ENCODE measurements at places on chromosomes 4 and X.

DNA sequence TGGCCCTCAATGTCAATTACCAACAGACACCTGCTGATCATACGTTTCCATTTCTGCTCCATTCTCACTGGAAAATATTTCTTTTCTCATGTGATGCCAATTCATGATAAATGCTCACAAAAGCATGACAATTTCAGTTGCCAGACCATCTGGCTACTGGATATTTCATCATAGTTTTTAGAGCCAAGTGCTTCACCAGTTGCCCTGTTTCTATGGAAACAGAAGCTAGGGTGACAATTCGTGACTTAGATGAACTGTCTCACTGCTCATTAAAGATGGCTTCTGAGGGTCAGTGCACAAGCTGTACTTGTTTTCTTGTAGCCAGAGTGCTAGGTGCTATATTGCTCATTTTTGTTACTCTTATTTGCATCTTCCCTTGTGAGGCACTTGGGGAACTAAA lies 184.9 kb downstream of the COMMD8 start:
- DNase-seq, result no peak

DNA sequence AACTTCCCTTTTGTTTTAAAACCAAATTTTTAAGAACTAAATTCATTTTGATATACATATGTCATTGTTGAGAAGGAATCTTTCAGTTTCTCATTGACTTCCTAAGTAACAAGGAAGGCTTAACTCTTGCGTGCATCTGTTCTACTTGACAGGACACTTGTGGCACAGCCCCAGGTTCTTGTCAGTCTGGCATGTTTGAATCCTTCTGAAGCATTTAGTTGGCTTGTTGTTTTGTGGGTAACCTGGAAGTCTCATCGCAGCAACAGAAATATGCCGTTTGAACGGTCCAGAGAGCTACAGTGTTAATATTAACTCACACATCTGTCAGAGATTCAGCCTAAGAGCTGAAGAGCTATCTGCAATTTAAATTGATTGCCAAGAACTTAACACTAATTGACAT lies 76.0 kb downstream of the GLRA3 start:
- DNase-seq, result no peak

- DNase-seq, result no peak
These were observed 123.5 kb downstream of the BCOR start for GRCh38 chrX:39974270-39974669.

- DNase-seq, result no peak
These were observed 17.7 kb upstream of the RPS6KA3 start for GRCh38 chrX:20284444-20284843.

GRCh38 chr4:159175989-159176375 lies 73.1 kb downstream of the RAPGEF2 start:
- no peak for DNase-seq

DNA sequence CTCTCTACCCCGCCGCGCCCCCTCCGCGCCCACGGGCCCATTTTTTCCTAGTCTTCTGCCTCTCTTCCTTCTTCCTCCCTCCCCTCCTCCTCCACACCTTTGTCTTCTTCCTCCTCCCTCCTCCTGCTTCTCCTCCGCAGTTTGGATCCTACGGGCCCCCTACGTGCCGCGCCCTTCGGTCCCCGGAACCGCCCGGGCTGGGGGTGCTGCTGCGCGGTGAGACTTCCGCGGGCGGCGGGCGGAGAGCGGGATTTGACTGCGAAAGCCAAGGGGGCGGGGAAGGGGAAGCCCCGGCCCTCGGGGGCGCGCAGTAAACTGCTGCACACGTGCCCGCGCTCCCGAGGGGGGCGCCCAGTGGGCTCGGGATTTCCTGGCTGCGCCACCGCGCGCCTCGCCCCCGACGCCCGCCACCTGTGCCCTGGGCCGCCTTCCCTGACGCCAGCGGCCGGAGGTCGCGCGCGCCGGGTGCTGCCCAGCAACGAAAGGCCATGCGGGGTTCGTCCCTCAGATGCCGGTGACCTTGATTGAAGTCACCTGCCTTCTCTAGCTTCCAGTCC lies 3.3 kb upstream of the NKX3-2 start:
- no peak for DNase-seq

GRCh38 chrX:18582910-18583493 lies 88.9 kb downstream of the RS1 start:
- DNase-seq, result no peak

DNA sequence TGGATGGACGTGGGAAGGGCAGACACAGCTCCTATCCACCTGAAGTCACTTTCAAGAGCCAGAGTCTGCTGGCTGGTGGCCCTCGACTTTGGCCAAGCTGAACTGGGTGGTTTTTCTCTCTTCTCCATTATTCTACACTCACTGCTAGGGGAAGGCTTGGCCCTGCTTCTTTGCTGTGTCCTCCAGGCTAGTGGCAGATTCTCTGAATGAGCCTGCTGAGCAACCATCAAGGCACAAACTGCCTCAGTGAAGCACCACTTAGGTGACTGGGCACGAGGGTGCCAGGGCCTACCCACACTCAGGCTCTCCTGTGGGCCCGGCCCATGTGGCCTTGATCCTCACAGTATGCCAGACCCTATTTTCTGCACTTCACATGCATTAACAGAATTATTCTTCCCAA lies 92.0 kb downstream of the PJA1 start:
- no peak for DNase-seq

DNA sequence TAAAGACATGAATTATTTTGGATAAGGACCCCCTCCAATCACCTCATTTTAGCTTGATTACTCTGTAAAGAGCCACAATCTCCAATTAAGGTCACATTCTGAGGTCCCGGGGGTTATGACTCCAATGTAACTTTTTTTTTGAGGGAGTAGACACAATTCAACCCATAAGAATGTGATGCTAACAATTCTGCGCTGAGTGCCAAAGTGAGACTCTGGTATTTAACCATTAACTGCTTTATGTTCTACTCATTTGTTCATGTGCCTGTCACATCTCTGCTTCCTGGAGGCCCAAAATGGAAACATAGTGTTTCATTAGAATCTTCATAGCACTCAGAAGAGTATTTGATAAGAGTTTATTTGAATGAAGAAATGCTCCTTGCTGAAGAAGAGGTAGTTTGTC lies 234.8 kb downstream of the CPE start:
- no peak for DNase-seq

- DNase-seq, result no peak
These were observed 220.2 kb downstream of the STPG2 start for GRCh38 chr4:97923096-97923495.

DNA sequence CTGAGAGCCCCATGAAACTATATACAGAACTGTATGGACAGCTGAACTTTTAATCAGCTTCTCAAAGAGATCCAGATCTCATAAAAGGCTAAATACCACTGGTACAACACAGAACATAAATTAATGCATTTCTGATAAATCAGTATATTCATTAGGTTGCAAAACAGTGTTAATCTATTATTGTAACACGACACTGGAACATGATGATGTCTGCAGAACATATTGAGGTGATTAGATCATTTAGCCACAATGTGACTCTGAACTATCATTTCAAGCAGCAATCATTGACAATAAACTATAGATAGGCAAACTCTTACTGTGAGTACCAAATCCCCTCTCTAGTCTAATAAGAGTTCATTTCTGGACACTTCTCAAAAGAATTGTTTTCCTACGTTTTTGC lies 50.3 kb downstream of the GASK1B start:
- no peak for DNase-seq

DNA sequence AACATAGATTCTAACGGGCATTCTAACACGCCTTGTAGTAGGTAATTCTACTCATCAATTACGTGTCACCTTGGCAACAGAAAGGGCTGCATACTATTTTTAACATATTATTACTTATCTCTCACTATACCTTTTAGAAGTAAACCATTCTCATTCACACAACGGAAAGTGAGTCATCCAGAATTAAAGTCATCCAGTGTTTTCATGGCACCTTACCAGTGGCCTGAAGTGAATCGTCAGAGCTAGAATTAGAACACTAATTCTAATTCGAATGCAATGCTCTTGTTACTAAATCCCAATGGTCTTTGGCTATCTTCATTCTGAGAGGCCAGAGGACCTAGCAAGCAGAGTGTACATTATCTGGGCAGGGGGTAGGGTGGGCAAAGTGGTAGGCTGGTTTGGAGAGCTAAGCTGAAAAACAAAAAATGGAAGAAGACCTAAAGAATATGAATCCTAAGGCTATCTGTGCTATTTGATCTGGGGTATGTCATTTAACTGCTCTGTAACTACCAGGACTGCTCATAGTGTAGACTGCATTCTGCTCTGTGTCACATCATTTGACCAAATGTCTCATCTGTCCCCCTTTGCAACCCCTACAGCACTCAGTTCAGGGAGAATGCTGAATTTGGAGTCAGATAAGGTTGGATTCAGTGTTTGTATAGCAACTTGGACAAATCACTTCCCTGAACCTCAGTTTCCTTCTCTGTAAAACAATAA lies 96.5 kb downstream of the HDAC8 start:
- no peak for DNase-seq

DNA sequence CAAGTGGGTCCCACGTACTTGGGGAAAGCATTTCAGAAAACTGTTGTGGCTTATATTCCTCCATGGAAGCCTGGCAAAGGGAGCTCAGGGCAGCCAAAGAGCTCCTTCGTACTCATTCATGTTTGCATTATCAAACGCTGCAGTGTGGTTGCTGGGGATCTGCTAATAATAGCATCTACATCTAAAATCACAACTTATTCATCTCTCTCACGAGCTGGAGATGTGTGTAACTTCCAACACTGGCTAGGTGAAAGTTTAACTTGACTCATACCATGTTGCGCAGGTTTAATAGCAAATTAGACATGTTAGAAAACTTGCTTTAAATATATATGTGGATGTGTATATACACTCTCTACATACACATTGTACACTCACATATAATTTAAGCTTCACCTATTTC lies 415.1 kb downstream of the AFF2 start:
- DNase-seq, result no peak

GRCh38 chrX:15911734-15912550 lies 57.3 kb upstream of the AP1S2 start:
- no peak for DNase-seq

DNA sequence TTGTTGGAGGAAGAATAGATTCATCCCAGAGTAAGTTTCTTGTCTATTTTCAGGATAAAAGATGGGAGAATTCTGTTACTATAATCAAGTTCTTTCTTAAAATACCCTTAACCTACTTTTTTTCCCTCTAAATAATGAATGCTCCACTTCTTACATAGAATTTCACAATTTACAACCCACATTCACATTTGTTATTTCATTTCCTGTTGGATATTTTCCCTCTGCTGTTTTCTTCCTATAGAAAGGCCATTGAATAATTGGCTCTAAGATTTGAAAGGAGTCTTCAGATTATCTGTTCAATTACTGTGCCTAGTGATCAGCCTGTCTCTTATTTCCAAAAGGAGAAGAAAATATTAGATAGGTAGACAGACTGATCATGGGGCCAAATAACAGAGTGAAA lies 79.7 kb downstream of the CPE start:
- DNase-seq, result no peak

DNA sequence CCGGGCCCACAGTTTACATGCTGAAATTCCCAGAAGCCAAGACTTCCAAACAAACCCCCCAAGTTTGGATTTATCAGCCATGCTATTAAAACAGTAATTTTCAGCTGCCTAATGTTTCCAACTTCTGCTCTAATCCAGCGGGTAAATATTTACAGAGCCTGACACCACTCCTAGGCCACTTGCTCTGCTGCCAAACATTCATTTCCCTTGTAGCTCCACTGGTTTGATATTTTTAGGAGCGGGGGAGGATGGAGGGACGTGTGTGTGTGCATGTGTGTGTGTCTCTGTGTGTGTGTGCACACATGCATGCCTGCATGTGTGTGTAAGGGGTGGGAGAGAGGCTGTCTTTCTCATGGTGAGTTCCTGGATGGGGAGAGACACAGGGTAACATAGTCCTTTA lies 115.7 kb upstream of the PJA1 start:
- no peak for DNase-seq
